ENCODE measurements at places on chromosomes 11 and 22.

DNA sequence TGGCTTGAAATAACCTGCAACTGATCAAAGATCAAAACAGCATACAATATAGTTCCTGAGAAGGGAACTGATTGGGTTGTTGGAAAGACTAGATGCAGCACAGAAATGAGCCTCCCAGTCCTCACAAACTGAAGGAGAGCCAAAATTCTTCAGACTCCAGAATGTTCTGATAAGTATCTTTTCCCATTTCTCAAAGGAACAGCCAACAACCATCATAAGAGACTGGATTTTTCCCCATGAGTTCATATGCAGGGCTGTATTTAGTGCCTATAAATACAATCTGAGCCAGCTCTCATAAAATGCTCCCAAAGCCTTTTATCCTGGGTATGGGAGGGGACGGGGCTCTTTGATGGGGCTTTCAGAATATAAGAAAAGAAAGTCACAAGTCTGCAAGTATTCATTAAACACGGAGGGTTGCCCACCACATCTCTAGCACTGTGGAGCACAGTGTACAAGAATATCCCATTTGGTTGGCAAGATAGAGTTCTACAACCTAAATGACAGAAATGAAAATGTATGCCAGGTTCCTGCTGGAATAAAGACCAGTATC, 50.7 kb upstream of the LYVE1 start:
- no peak overlapping the region for H3K4me3 ChIP-seq
- no peak overlapping the region for H3K27ac ChIP-seq
- DNase-seq: no peak
- H3K36me3 ChIP-seq: no peaks in the 10 kb centered on the region
- H3K4me1 ChIP-seq: peaks cover 14% of the 10 kb centered on the region
- no peaks in the 10 kb centered on the region for H3K27me3 ChIP-seq

- H3K36me3 ChIP-seq: no peaks in the 10 kb centered on the region
- H3K27me3 ChIP-seq: peaks cover 11% of the 10 kb centered on the region
- peaks cover 14% of the 10 kb centered on the region for H3K4me1 ChIP-seq
- peak overlapping the region; percentile 0 for H3K4me3 ChIP-seq
- no peak overlapping the region for H3K27ac ChIP-seq
Observed at GRCh38 chr22:35914665-35915476, 113.8 kb downstream of the RBFOX2 start.

GRCh38 chr11:64935359-64936081, at the start of gene GPHA2:
TSS of gene GPHA2 (minus strand) at chr11:64935893. CDS start at chr11:64935460, 433 bp downstream.
- peaks cover 2% of the 10 kb centered on the region for H3K4me1 ChIP-seq
- H3K27me3 ChIP-seq: no peaks in the 10 kb centered on the region
- H3K4me3 ChIP-seq: no peak within 1 kb of the TSS

DNA sequence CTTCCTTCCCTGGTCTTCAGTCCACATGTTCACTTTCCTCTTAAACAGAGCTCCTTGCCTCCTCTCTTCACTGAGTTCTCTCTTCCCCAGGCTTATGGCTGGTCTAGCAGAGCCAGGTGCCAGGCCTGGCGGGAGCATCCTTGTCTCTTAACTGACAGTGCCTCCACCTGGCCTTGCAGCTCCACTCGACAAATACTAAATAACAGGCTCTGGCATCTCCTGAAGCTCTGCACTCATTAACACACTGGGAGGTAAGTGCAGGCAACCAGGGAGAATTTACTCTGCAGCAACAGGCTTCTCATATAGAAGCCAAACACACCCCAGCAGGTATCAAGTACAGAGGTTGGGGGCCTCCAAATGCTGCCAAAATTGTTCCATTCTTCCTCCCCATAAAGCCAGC, 438.1 kb downstream of the SOX6 start:
- no peaks in the 10 kb centered on the region for H3K27me3 ChIP-seq
- no peak overlapping the region for H3K4me3 ChIP-seq
- H3K4me1 ChIP-seq: no peaks in the 10 kb centered on the region
- H3K36me3 ChIP-seq: no peaks in the 10 kb centered on the region
- DNase-seq: no peak

DNA sequence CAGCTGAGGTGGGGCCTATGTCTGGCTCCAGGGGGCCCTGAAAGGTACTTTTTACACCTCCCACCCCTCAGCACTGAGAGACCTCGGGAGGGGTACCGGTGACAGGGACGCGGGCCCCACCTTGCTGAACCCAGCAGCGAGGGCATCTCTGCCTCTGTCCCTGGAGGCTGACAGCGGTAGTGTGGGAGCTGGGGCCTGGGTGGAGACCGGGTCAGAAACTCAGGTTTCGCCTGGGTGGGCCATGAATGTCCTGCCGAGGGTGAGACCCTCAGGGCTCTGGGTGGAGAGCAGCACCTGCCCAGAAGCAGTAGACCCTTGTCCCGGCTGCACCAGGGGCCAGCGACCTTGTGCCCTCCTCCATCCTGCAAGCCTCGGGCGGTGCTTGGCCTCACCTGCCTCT, 22.2 kb downstream of the PTDSS2 start:
- H3K4me3 ChIP-seq: no peak overlapping the region
- H3K4me1 ChIP-seq: no peaks in the 10 kb centered on the region
- DNase-seq: no peak
- H3K36me3 ChIP-seq: peaks cover 1% of the 10 kb centered on the region
- H3K27me3 ChIP-seq: no peaks in the 10 kb centered on the region

DNA sequence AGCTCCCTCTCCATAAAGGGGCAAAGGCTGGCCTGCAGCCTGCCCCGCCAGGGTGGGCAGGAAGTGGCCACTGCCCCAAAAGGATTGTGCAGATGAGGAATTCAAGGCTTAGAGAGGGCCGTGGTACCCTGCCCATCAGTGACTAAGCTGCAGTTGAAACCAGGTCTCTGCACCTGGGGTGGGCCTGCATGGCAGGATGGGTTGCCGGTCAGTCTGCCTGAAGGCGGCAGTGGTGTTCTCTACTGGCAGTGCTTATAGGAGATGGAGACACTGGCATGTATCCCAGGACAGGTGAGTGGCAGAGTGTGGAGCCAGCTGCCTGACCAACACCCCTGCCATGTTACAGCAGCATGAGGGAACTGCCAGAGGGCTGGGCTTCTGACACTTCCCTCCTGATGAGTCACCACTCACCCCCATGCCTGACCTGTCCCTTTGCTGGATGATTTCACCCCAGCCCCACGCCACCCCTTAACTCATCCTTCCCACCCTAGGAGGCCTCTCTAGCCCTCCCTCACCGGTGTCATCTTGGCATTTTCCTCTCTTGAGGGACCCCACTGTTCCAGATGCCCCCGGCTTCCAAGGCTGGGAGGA, 70.2 kb upstream of the LMO1 start:
- no peak overlapping the region for H3K4me3 ChIP-seq
- H3K27ac ChIP-seq: no peak overlapping the region
- H3K27me3 ChIP-seq: peaks cover 12% of the 10 kb centered on the region
- H3K36me3 ChIP-seq: no peaks in the 10 kb centered on the region
- peaks cover 2% of the 10 kb centered on the region for H3K4me1 ChIP-seq
- no peak for DNase-seq

DNA sequence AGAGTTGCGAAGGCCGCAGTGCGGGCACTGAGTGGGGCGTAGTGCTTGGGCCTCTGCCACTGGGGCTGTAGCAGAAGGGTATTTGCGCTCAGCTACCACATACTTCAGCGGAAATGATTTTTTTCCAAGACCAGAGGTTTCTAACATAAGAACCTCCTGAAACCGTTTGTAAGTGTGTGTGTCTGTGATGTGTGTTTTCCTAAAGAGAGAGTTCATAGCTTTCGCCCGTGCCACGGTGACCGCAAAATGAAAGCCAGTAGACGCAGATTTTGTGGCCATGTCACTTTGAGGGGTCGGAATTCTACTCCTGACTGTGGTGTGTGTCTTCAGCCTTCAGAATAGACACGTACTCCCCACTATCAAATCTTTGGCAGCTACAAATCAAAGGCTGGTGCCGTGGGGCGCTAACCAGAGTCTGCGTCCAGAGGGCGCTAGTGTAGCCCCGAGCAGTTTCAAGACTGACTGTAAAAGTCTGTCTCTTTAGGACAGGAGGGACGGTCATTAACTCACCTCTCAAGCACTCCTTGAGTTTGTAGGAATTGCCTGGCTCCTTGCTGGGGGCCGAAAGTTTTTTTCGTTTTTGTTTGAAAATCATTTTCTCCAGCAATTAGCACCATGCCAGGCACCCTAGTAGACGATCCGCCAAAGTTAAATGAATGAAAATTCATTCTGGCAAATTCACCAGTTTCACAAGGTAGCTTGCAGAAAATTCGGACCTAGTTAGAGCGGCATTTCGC, 2.5 kb upstream of the CALCA start:
- peaks cover 75% of the 10 kb centered on the region for H3K27me3 ChIP-seq
- H3K36me3 ChIP-seq: no peaks in the 10 kb centered on the region
- peaks cover 35% of the 10 kb centered on the region for H3K4me1 ChIP-seq
- peak; percentile 77 for DNase-seq
- no peak overlapping the region for H3K27ac ChIP-seq
- H3K4me3 ChIP-seq: peak overlapping the region; percentile 75

DNA sequence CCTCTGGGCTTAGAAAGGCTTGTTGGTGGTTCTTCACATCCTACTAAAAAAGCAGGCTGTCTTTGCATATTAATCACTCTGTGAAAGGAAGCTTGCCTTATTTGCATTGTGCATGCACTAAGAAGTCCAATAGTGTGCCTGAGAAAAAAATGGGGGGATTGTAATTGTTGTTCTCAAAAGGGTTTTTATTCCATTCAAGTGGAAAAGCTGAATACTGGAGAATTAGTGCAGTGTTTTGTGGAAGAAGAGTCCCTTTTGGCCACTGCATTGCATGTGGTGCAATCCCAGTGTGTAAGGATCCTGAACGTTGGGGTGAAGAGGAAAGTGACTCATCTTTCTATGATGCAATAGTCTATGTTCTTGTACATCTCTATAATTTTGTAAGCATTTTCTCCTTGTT, 16.5 kb downstream of the NCAM1 start:
- no peaks in the 10 kb centered on the region for H3K36me3 ChIP-seq
- H3K27me3 ChIP-seq: peaks cover 23% of the 10 kb centered on the region
- DNase-seq: no peak
- H3K27ac ChIP-seq: no peak overlapping the region
- no peak overlapping the region for H3K4me3 ChIP-seq
- H3K4me1 ChIP-seq: no peaks in the 10 kb centered on the region

- DNase-seq: no peak
- H3K4me3 ChIP-seq: no peak overlapping the region
- no peaks in the 10 kb centered on the region for H3K36me3 ChIP-seq
Observed at GRCh38 chr11:35427071-35427470, 7.7 kb upstream of the SLC1A2 start.

DNA sequence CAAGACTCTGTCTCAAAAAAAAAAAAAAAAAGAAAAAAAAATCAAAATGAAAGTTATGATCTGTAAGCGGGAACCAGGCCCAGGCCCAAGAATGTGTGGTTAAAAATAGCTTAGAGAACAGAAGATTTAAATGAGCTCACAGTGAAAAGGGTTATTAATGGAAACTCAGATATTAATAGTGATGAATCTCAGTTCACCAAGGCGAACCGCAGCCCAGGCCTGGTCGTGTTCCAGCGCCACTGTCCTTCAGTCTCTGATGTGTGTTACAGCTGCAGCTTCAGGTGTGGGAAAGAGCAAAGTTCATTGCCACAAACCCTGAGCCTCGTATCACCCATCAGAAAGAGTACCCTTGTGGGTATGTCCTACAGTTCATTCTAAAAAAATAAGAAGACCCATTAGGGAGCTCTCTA, 107.1 kb downstream of the GAB2 start:
- H3K4me3 ChIP-seq: no peak overlapping the region
- H3K4me1 ChIP-seq: peaks cover 8% of the 10 kb centered on the region
- no peaks in the 10 kb centered on the region for H3K27me3 ChIP-seq

- no peaks in the 10 kb centered on the region for H3K27me3 ChIP-seq
- H3K4me1 ChIP-seq: peaks cover 8% of the 10 kb centered on the region
- H3K4me3 ChIP-seq: no peak within 1 kb of the TSS
- no peaks in the 10 kb centered on the region for H3K36me3 ChIP-seq
Observed at GRCh38 chr11:102530558-102530957, at the start of gene MMP7. TSS of gene MMP7 (minus strand) at chr11:102530747. CDS start at chr11:102530700, 47 bp downstream.

- H3K27ac ChIP-seq: no peak overlapping the region
- DNase-seq: no peak
- H3K4me3 ChIP-seq: no peak overlapping the region
- H3K4me1 ChIP-seq: peaks cover 54% of the 10 kb centered on the region
Observed at GRCh38 chr11:46526216-46527215, 67.3 kb downstream of the AMBRA1 start.

DNA sequence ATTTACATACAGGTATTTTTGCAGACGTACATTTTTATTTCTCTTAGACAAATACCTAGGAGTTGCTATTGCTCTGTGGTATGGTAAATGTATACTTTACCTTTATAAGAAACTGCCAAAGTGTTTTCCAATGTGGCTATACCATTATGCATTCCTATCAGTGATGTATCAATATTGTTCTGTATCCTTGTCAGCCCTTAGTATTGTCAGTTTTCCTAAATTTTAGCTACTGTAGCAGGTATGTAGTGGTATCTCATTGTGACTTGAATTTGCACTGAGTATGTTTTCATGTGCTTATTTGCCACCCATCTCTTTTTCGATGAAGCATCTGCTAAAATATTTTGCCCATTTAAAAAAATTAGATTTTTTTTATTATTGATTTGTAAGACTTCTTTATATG, 37.0 kb downstream of the CLPB start:
- H3K36me3 ChIP-seq: peaks cover 29% of the 10 kb centered on the region
- H3K4me3 ChIP-seq: no peak overlapping the region
- no peak for DNase-seq
- H3K27me3 ChIP-seq: no peaks in the 10 kb centered on the region
- H3K27ac ChIP-seq: no peak overlapping the region
- no peaks in the 10 kb centered on the region for H3K4me1 ChIP-seq

- no peaks in the 10 kb centered on the region for H3K36me3 ChIP-seq
- H3K4me1 ChIP-seq: no peaks in the 10 kb centered on the region
- H3K27ac ChIP-seq: no peak overlapping the region
- no peak for DNase-seq
Observed at GRCh38 chr22:47304191-47304831, 541.9 kb downstream of the TBC1D22A start.

GRCh38 chr22:36284171-36284571, 31.2 kb downstream of the APOL1 start:
- peaks cover 16% of the 10 kb centered on the region for H3K4me1 ChIP-seq
- H3K4me3 ChIP-seq: no peak overlapping the region
- H3K36me3 ChIP-seq: peaks cover 98% of the 10 kb centered on the region
- no peaks in the 10 kb centered on the region for H3K27me3 ChIP-seq

- no peak overlapping the region for H3K4me3 ChIP-seq
- no peak for DNase-seq
- H3K36me3 ChIP-seq: peaks cover 88% of the 10 kb centered on the region
- peaks cover 29% of the 10 kb centered on the region for H3K4me1 ChIP-seq
- H3K27ac ChIP-seq: peak overlapping the region; percentile 45
Observed at GRCh38 chr11:121554552-121554951, 101.8 kb upstream of the SORL1-AS1 start.

- DNase-seq: no peak
- no peak overlapping the region for H3K4me3 ChIP-seq
- H3K27ac ChIP-seq: no peak overlapping the region
- peaks cover 79% of the 10 kb centered on the region for H3K27me3 ChIP-seq
- peaks cover 13% of the 10 kb centered on the region for H3K4me1 ChIP-seq
Observed at GRCh38 chr11:33919645-33920044, 27.8 kb upstream of the LMO2 start.

Data from activated T-cell treated with anti-CD3 and anti-CD28 coated beads, Interleukin-2, amount 50 U/mL, for 24 hours (primary cell).